Glutamatergic neuron (in vitro differentiated cells): ENCODE measurements at places on chromosomes 3 and 15. TPM values are rescaled to one million over a fixed set of nuclear protein-coding genes. Genes with fewer than 3 reads are reported as not detected.
A peak's percentile ranks its signal among the peaks of the same experiment; 100 is the strongest.

The TEX55 gene
- not detected for total RNA-seq

GRCh38 chr3:24368605-24369004 is 126.0 kb downstream of the THRB start:
- H3K4me1 ChIP-seq: no peaks in the 10 kb centered on the region
- no peak for DNase-seq
- H3K27ac ChIP-seq: no peak overlapping the region
- no peaks in the 10 kb centered on the region for H3K27me3 ChIP-seq

The ALG1L2 gene
- 1.9 TPM for total RNA-seq

DNA sequence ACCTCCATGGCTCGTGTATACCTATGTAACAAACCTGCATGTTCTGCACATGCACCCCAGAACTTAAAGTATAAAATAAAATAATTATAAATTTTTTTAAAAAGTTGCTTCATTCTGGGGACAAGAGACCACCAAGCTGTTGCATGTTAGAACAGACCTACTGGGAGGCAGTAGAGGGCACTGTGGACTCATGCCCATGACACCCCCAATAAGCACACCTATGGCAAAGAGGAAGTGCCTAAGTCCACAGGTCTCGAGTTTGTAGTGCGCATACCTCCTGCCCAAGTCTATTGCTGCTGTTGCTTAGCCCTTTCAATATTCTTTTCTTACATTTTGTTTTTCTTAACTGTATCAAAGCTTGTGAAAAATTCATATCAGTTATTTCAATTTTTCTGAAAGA is 267.9 kb upstream of the THBS1 start:
- no peak overlapping the region for H3K27ac ChIP-seq
- no peaks in the 10 kb centered on the region for H3K27me3 ChIP-seq
- H3K4me1 ChIP-seq: no peaks in the 10 kb centered on the region

DNA sequence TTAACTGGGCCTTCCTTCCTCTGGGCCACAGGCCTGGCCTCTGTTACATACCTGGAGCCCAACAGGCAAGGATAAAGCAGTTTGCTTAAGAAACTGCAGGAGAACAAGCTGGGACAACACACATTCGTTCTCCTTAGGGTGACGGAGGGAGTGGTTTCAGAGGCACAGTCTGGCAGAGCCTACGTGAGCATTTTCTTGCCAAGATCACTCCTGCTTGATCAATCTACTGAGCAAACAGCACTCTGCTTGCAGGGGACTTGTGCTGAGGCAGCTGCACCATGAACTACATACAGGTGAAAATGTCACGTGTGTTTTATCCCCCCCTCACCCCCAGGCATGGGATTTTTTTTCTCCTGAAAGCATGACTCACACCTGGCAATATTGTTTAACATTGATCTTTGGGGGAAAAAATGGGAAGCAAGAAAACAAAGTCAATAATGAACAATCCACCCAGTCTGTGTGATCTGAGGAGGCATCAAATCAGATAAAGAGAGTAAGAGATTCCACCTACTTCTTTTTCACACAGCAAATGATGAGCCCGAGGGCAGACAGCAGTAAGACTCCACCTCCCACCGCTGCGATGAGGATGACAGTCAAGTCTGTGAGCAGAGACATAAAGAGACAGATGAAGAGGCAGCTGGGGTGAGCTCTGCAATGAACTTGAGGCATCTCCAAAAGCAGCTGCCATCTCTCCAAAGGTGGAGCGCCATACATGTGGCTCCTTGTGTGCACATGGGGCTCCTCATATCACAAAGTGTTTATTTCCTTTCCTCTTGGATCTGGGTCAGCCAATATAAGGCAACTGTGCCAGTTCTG is 57.4 kb downstream of the CDCP1 start:
- H3K36me3 ChIP-seq: peaks cover 4% of the 10 kb centered on the region
- H3K27ac ChIP-seq: no peak overlapping the region
- no peak overlapping the region for H3K4me3 ChIP-seq

The MST1R gene
- 8.6 TPM for total RNA-seq

- H3K4me1 ChIP-seq: no peaks in the 10 kb centered on the region
- H3K27ac ChIP-seq: no peak overlapping the region
- no peak overlapping the region for H3K4me3 ChIP-seq
- peaks cover 7% of the 10 kb centered on the region for H3K36me3 ChIP-seq
- H3K27me3 ChIP-seq: no peaks in the 10 kb centered on the region
These were observed 62.5 kb downstream of the LRRC49 start for GRCh38 chr15:70955151-70955550.

The CFAP100 gene
- total RNA-seq: not detected

- DNase-seq: peak; percentile 5
- H3K27me3 ChIP-seq: peaks cover 6% of the 10 kb centered on the region
- no peak overlapping the region for H3K27ac ChIP-seq
- H3K4me3 ChIP-seq: no peak overlapping the region
- H3K4me1 ChIP-seq: no peaks in the 10 kb centered on the region
These were observed 221.2 kb downstream of the SNRPN start for GRCh38 chr15:25175789-25176615.

The MCTP2 gene
- 0.44 TPM for total RNA-seq

The GREM1 gene
- total RNA-seq: not detected

DNA sequence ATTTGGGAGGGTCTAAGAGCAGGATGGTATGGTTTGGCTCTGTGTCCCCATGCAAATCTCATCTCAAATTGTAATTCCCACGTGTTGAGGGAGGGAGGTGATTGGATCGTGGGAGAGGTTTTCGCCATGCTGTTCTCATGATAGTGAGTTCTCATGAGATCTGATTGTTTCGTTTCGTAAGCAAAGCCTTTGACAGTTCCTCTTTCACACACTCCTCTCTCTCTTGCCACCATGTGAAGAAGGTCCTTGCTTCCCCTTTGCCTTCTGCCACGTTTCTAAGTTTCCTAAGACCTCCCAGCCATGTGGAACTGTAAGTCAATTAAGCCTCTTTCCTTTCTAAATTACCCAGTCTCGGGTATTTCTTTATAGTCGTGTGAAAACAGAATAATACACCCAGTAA is 553.7 kb downstream of the TAFA4 start:
- H3K27me3 ChIP-seq: no peaks in the 10 kb centered on the region
- no peak for DNase-seq
- peaks cover 7% of the 10 kb centered on the region for H3K36me3 ChIP-seq
- no peak overlapping the region for H3K27ac ChIP-seq
- no peak overlapping the region for H3K4me3 ChIP-seq

The CCDC71 gene
- 22.1 TPM for total RNA-seq

The PLSCR2 gene
- not detected for total RNA-seq

DNA sequence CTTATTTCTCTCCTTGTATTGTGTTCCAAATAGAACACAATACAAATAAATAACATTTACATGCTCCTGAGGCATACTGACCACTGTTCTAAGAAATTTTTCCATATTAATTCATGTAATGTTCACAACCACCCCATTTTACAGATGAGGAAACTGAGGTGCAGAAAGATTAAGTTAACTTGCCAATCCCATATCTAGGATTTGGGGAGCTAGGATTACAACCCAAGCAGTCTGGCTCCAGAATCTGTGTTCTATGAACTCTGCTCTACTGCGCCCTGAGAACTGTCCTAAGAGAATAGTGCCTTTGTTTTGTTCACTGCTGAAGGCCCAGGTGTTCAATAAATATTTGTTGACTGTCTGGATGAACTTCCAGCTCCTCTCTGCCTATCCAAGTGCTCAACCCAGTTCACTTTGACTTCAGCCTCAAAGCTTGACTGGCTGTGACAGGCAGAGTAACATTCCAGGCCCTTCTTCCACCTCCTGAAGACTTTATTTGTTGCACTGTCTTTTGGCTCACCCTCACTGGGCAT is 3.1 kb downstream of the NEK10 start:
- DNase-seq: no peak
- no peak overlapping the region for H3K27ac ChIP-seq
- H3K36me3 ChIP-seq: no peaks in the 10 kb centered on the region
